ENCODE measurements at places on chromosomes 2 and 18.

GRCh38 chr18:77067291-77068061 is 65.1 kb downstream of the MBP start:
- no peak for DNase-seq

- no peak for DNase-seq
Observed at GRCh38 chr18:23852236-23853045, 162.1 kb upstream of the TTC39C start.

DNA sequence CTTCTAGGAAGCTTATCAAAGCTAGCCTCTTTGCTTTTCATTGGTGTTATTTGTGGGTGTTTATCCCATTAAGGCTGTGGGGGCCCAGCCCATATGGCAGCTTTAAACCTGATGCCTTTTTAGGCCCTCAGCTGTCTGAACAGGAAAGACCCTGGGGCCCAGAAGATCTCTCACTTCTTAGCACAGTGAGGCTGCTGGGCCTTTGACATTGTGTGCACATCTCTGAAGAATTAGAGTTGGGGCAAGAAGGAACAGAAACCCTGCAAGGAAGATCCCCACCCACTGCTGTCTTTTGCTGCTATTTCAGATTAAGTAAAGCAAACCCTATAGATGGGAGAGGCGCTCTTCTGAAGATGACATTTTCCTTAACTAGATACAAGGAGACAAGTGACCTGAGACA is 250.0 kb downstream of the SMAD2 start:
- no peak for DNase-seq

GRCh38 chr2:217220228-217221013 is 360.6 kb upstream of the TNP1 start:
- DNase-seq, result no peak

DNA sequence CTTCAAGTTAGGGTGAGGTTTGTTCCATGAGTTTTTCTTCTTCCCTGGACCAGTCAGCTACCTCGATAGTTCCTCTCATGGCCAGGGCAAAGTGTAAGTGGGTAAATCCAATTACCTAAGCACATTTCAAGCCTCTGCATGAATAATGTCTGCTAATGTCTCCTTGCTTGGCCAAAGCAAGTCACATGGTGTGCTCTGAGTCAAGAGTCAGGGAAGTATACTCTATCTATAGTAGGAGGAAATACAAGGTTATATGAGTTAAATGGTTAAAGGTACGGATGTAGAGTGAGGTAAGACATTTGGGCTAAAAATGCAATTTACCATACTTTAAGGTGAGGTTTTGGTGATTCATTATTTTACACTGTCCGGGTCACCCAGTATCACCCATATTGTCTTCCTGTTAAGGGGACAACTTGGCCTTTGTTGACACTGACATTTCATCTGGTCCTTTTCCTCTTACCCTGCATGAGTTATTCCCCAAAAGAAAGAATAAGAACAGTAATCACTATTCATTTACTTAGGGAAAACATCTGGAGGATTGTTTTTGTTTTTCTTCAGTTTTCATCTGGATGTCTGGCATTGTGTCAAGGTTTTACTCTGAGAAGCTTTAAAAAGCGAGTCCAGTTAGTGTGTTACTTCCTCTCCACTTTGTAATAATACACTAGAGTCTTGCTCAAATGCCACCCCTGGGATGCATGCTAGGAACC is 405.5 kb downstream of the RND3 start:
- DNase-seq, result no peak

Measured in NCI-H2029 (cell line).